Suppressor macrophage treated with lipopolysaccharide for 4 hours (primary cell): ENCODE measurements at places on chromosomes 16 and 17.

GRCh38 chr16:65697521-65697920 is 575.7 kb upstream of the CDH11 start:
- DNase-seq, result no peak

GRCh38 chr17:48416971-48417370 is 13.0 kb downstream of the SKAP1 start:
- no peak for DNase-seq

- DNase-seq, result no peak
Observed at GRCh38 chr16:17270683-17271109, 200.1 kb downstream of the XYLT1 start.

- DNase-seq, result no peak
Observed at GRCh38 chr16:4481526-4481925, 5.3 kb downstream of the HMOX2 start.

- peak; percentile 60 for DNase-seq
Observed at GRCh38 chr16:29877266-29877961, 14.4 kb upstream of the CDIPT start.

DNA sequence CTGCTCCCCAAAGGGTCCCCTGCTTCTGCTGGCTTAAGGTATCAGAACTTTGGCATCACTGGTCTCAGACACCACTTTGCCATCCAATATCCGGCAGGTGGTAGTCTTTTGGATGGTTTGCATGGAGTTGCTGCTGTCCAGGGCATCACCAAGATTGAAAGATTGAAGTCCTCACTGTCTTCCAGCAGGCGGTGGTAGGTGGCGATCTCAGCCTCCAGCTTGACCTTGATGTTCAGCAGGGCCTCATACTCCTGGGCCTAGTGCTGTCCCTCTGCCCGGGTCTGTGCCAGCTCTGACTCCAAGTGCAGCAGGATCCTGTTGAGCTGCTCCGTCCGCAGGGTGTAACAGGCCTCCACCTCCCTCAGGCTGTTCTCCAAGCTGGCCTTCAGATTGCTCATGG is 43.0 kb upstream of the TMEM97 start:
- DNase-seq, result no peak

DNA sequence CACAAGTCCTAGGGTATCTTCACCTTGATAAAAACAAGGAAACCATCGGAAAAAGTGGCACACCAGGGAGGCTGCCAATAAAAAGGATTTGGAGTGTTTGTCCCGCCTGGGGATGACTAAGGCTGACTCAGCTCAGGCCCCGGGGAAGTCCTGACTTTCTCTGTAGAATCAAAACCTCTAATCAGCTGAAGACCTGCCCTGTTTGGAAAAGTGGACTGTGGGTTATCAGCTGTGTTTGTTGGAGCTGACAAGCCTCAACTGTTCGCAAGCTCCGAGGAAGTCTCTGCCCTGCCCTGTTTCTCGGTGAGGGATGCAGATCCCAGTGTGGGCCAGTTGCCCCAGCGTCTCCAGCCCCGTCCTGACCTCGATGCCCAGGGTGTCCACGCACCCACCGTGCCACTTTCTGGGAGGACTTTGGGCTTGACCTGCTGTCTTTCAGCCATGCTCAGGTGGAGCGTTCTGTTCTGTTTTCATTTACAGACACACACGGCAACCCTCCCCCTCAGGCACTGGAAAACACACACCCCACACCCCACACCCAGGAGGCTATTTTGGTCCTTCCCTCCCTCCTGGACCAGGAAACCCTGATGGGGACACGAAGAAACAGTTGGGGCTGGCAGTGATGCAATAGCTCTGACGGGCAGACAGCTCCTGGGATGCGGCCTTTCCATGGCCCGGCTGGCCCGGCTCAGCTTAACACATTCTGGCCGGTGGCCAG is 27.6 kb upstream of the PITPNA start:
- peak; percentile 93 for DNase-seq

GRCh38 chr17:1787301-1787902 is 25.5 kb downstream of the SERPINF1 start:
- peak; percentile 51 for DNase-seq

GRCh38 chr17:81052199-81052997 is 17.4 kb downstream of the BAIAP2 start:
- DNase-seq, result no peak

GRCh38 chr16:58807276-58807675 is 73.2 kb upstream of the GOT2 start:
- no peak for DNase-seq

DNA sequence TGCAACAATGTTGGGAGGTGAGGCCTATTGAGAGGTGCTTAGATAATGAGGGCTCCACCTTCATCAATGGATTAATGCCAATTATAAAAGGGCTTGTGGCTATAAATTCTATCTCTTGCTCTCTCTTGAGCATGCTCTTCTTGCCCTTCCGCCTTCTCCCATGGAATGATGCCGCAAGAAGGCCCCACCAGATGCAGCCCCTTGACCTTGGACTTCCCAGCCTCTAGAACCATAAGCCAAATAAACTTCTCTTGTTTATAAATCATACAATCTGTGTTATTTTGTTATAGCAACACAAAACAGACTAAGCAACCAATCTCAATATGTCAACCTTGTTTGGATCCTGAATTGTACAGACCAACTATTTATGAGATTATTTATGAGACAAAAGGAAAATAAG is 20.0 kb downstream of the MYH10 start:
- DNase-seq, result no peak

- DNase-seq, result no peak
Observed at GRCh38 chr17:13273806-13274205, 256.0 kb upstream of the ELAC2 start.

DNA sequence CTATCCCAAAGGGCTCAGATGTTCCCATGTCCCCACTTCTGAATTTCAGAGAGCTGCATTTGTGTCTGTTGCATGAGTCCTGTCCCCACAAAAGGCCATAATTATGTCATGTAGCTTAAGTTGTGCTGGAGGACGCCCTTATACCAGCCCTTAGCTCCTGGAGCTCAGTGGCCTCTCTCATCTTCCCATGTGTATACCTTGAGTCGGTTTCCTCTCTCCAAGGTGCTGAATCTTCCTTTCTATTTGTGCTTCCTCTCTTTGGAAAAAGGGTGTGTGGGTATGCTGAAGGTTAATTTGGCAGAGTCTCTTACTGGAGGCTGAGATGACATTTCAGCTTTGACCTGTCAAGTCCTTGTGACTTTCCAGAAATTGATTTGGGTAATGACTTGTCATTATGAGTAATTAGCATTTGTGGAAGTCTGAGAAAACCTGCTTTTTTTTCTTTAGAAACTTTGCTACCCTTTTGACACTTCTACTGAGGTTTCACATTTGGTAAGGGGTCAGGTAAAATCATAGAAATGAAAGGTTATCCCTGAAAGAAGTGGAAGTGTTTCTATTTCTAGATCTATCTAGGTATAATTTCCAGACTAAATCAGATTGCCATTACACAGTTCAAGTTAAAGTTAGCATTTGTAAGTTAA is 185.4 kb downstream of the ABCC12 start:
- no peak for DNase-seq

- DNase-seq, result no peak
Observed at GRCh38 chr17:40364121-40364861, at the start of gene GJD3. Gene GJD3 (minus strand): TSS chr17:40364737. CDS start chr17:40363815, 922 bp downstream.

- no peak for DNase-seq
Observed at GRCh38 chr17:37194208-37194607, 181.6 kb upstream of the C17orf78 start.

DNA sequence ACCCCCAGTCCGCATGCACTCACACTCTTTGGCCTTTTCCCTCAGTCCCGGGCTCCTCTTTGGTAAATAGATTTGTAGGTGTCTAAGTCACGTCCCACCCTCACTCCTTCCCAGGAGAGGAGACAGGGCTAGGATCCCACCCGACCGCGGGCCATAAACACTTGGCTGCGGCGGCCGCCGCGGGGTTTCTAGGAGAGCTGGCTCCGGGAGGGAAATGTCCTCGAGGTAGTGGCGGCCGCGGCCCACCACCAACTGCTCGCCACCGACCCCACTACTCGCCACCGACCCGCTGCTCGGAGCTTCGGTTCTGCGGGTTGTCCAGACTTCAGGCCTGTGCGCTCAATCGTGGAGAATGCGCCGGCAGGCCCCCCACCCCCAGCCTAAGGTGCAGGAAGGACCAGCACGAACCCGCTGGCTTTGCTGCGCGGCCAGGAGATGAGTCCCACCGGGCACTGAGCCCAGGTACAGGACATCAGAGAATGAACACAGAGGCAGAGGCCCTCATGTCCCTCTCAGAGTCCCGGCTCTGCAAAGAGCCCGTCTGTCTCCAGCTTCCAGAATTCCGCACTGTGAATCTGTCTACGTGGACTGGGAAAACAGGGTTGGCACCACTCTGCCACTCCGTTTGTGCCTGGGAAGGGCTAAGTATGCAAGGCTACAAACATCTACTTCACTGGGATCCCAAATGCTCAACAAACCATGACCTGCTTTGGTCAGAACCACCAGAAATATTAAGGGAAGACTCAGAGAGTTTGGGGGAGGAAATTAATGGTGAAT is 2.5 kb downstream of the PRAC2 start:
- DNase-seq, result no peak

- DNase-seq, result peak; percentile 50
Observed at GRCh38 chr16:81885976-81886586, 107.0 kb downstream of the PLCG2 start.

DNA sequence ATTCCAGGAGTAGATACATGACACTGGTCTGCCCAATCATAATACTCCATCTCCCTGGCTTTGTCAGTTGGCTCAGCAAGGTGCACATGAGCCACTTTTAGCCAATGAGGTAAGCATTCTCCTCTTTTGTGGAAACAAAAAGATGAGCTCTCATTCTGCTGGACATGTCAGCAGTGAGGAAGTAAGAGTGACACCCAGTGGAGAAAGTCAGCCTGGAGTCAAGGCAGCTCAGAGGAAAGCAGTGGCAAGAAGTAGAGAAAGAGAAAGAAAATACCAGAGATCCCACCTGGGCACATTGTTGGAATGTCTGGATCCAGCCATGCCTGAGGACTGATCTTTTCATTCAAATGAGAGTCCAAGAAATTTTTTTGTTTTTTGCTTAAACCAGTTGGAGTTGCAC is 496.9 kb upstream of the C16orf82 start:
- DNase-seq, result no peak

DNA sequence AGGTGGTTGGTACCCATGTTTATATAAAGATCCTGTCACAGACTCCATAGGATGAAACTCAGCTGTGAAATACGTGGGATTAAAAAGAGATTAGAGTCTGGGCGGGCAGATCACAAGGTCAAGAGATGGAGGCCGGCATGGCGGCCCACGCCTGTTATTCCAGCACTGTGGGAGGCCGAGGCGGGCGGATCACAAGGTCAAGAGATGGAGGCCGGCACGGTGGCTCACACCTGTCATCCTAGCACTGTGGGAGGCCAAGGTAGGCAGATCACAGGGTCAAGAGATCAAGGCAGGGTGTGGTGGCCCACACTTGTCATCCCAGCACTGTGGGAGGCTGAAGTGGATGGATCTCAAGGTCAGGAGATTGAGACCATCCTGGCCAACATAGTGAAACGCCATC is 3.9 kb downstream of the ANAPC11 start:
- DNase-seq, result no peak

- no peak for DNase-seq
Observed at GRCh38 chr17:57338257-57338914, 82.1 kb downstream of the MSI2 start.
